ENCODE measurements at places on chromosomes 7 and 10.

DNA sequence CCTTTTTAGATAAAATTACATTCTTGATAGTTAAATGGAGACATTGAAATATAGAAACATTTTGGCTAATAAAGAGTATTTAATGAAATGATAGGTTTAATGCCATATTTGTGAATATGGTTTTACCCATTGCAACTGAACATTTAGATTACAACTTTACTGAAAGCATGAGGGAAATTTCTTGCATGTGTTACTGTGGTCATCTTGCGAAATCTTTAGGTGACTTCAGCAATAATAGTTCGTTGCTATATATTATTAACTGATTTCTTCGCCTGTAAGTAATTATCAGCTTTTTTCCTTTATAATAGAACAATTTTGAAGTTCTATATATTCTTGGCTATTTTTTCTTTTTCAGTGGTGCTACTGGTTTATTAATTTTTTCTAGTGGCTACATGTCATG is 83.2 kb downstream of the MLLT10 start:
- DNase-seq = no peak

DNA sequence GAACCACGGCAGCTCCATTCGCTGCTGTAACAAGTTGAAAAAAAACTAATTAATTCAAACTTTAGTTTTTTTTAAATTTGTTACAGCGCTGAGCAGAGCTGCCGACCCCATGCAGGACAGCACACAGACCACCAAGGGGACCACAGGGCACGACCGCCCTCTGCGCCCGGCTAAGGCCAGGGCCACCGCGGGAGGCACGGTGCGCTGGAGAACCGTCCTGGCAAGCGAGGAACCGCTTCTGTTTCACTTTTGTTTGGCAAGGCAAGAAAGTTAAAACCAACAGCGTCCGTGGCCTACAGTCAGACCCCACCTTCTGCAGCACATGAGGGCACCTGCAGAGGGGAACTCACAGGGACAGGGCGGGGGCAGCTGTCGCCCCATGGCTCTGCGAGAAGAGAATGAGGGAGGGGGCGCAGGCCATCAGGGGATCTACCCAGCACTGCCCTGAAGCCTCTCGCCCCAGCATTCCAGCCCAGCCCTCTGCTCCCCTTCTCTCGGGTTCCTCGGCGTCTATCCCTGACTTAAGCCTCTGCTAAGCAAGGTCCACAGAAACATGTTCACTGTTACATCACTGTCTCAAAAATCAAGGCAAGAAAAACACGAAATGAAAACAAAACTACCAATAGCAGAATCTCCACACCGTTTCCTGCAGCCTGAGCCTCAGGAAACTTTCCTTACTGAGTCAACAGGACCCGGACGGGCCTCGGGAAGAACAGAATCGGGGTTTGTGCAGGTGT is 204.4 kb downstream of the DIP2C start:
- DNase-seq = no peak

GRCh38 chr7:20217193-20217948 is at the start of gene MACC1:
Gene MACC1, minus strand, starts transcription at chr7:20217384. Its CDS starts 55,522 bp downstream, at chr7:20161862.
- DNase-seq = no peak

- no peak for DNase-seq
These were observed 26.1 kb upstream of the BHLHA15 start for GRCh38 chr7:98185101-98185500.

DNA sequence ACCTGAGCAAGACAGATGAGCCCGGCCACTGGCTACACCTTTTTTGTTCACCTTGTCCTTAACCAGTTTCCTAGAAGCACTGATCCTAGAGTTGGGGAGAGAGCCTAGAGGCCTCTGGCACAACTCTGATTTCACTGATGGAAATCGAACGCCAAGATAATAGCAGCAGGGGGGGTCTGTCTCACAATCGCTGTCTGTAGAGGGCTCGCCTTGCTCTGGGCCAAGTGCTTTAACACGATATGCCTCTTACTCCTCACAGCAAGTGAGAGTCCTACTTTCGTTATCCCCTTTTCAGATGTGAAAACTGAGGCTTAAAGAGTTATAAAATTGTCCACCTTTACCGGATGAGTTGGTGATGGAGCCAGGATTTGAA is 472 bp downstream of the RASSF4 start:
- DNase-seq = no peak

DNA sequence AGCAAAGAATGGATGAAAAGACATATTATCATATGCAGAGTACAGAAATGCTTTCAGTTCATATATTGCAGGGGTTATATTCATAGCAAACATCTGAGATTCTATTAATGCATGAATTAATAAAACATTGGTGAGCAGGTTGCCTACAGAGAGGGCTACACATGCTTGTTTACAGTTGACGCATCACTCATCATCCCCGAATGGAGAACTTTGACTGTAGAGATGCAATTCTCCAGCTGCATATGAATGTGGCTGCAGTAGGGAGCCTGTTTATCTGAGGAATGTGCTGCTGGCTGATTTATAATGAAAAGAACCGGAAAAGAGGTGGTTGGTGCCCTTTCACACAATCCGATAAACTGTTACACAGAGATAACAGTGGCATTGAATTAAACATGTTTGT is 116.5 kb downstream of the GRM3 start:
- DNase-seq = no peak

DNA sequence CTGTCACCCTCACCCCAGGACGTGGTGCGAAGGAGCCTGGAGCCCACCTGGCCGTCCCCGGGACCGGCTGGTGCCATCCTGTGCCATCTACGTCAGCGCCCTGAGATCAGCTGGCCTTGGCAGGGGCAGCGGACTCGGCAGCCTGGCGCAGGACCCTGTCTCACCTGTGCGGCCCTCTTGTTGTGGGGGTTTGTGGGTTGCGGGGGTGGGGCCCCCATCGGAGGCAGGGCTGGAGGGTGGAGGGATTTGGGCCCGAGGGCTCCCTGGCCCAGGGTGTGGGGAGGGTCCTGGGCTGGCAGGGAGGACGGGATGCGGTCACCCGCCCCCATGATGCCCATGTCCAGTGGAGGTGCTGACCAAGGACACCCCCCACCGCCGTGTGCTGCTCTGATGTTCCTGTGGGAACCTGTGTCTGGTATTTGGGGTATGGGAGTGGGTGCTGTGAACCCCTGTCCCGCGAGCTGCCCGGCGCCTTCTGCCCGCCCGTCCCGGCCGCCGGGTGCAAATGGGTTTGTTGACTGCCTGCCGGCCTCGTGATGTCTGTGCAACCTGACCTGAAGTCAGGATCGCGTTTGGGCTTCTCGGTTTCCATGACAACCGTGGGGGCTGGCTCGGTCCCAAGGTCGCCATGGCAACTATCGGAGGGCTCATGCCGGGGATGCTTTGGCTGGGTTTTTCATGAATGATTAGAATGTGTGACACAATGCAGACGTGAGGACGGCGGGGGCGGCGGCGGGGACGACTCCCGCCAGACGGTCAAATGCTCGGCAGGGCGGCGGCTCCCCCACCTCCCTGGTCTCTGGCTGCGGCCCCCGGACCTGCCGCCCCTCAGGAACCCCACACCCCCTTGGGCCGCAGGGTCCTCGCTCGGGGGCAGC is 7.3 kb downstream of the MAFK start:
- DNase-seq = peak; percentile 96

DNA sequence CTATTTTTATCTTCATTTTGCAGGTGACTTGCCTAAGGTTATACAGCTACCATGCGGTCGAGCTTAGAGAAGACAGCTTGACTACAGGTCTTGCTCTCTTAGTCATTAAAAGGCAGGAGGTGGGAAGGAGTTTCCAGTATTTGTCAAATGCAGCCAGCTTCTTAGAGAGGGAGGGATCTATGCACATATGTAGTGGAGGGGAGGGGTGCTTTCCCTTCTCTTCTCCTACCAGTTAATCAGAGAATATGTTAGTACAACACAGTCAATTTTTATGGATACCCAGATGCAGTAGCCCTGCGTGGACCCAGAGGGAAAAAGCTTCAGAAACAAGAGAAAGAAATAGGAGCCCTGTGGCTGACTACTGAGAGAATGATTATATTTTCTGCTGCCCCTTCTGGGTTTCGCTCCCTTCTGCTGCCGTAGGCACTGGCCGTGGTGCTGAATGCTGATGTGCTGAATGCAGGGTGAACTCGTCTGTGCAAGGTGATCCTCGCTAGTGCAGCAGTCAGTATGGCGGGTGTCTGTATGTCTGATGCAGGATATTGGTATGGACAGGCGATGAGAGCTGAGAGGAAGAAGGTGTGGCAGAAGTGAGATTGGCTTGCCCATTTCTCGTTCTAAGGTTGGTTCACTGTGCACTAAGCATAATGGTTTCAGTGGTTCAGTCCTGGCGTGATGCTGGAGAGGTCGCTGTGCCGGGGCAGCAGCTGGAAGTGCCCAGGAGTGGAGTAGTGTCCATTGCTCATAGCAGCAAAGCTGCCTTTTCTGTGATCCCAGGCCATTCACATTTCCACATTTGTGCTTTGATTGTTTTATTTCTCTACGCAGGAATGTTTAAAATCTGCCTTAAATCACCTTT is 189.2 kb upstream of the PODXL start:
- DNase-seq = peak; percentile 59

All from fibroblast of skin of scalp (primary cell).